H9 (cell line): ENCODE measurements at places on chromosomes 3 and 15. TPM values are rescaled to one million over a fixed set of nuclear protein-coding genes. Genes with fewer than 3 reads are reported as not detected.
A peak's percentile ranks its signal among the peaks of the same experiment; 100 is the strongest.

Gene CGNL1
- total RNA-seq = 32.5 and 34.6 TPM in 2 replicates

Gene SEMA3G
- 1.7 and 2.4 TPM in 2 replicates for total RNA-seq

Gene LRTM1
- not detected in 2 replicates for total RNA-seq

GRCh38 chr3:53081318-53081717 is 35.4 kb upstream of the SFMBT1 start:
- peak; percentile 15 for DNase-seq
- no peaks in the 10 kb centered on the region for H3K27me3 ChIP-seq
- H3K27ac ChIP-seq = no peak overlapping the region
- H3K4me1 ChIP-seq = no peaks in the 10 kb centered on the region

- no peak overlapping the region for H3K4me3 ChIP-seq
- no peaks in the 10 kb centered on the region for H3K27me3 ChIP-seq
- H3K36me3 ChIP-seq = no peaks in the 10 kb centered on the region
- no peak overlapping the region for H3K27ac ChIP-seq
Observed at GRCh38 chr3:191135175-191135574, 63.9 kb upstream of the OSTN start.

DNA sequence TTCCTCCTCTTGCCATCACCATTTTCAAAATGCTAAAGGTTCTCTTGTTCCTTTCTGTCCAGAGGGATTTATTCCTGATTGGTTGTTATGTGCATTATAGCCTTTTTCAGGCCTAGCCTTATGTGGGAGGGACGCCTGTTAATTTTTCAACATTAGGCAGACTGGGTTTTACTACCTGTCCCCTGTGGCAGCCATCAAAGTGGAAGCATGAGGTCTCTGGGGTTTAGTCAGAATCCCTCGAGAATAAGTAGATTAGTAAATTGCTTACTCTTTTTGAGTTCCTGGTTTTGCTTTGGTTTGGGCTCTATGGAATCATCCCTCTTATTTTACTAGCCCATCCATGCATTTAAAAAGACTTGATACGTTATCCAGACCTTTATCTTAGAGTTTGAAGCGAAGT is 32.4 kb downstream of the PAK2 start:
- H3K27ac ChIP-seq = no peak overlapping the region
- peaks cover 4% of the 10 kb centered on the region; the same call in 1 of the 2 replicates for H3K4me1 ChIP-seq
- DNase-seq = no peak
- H3K27me3 ChIP-seq = no peaks in the 10 kb centered on the region
- peaks cover 17% of the 10 kb centered on the region for H3K36me3 ChIP-seq
- H3K4me3 ChIP-seq = no peak overlapping the region

DNA sequence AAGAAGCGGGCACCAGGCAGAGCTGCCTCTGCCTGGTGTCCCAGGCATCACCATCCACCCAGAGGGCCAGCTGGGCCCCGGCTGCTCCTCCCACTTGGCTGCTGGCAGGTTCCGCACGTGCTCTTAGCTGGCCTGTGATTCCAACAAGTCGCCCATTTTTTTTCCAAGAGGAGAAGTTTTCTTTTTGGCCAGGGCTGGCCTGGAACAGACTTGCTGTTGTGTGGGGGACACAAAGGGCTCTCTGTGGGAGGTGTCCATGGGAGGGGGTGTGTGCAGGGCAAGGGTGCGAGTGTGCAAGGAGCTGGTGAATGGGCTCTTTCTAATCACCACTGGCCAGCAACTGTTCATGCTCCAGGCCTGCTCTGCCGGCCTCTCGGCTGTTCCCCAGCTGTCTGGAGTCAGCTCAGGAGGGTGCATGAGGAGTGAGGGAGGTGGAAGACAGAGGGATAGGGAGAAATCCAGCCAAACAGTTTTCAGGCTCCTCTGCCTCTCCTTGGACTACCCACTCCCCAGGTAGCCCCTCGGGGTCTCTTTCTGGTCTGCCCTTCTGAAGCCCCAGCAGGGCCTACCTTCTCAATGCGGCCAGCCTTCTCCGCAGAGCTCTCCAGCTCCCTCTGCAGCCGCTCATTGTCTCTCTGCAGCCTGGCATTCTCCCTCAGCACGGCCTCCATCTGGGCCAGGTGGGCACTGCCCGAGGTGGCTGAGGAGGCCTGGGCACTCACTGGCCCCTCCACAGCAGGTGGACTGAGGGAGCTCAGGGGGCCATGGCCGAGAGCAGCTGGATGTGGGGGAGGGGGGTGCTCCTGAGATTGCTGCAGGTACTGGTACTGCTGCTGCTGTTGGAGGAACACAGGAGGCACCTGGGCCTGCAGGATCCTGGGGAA is 7.1 kb downstream of the AMOTL2 start:
- no peak overlapping the region for H3K27ac ChIP-seq
- H3K4me3 ChIP-seq = no peak overlapping the region
- DNase-seq = peak; percentile 28
- no peaks in the 10 kb centered on the region for H3K27me3 ChIP-seq
- H3K4me1 ChIP-seq = peaks cover 21% of the 10 kb centered on the region; the same call in 1 of the 2 replicates
- H3K36me3 ChIP-seq = peaks cover 80% of the 10 kb centered on the region

DNA sequence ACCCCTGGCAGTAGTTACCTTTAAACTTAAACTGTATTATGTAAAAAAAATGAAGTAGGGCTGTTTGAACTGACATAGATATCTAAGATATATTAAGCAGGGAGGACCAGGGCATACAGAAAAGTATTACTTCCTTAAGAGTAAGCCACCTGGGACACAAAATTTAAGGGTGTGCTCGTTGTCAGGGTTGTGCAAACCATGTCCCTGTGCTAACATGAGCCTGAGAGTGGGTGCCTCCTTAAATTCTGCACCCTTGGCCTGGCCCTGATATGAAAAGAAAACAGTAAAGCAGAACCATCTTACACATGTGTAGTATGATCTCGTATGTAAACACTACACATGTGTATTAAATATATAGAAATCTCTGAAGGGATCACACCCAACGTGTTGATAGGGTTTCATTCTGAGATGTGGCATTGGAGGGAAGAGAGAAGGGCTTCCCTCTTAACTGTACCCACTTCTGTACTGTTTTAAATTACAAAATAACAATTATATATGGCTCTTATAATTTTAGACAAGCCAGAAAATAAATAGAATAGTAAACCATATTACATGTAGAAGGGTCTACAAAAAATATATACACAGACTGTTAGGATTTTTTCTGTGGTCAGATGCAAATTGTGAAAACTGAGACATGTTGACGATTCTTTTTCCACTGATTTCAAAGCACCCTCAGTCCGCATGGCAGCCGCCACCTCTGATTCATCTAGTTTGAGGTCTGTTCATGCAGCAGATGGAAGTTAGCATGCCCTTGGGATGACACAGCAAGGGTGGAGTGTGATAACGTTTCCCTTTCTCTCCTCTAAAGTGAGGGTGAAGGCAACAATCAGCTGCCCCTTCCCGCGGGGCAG is 400.8 kb upstream of the PROK2 start:
- H3K27me3 ChIP-seq = no peaks in the 10 kb centered on the region
- H3K4me3 ChIP-seq = no peak overlapping the region
- no peak overlapping the region for H3K27ac ChIP-seq
- no peaks in the 10 kb centered on the region for H3K36me3 ChIP-seq
- DNase-seq = no peak
- no peaks in the 10 kb centered on the region for H3K4me1 ChIP-seq

DNA sequence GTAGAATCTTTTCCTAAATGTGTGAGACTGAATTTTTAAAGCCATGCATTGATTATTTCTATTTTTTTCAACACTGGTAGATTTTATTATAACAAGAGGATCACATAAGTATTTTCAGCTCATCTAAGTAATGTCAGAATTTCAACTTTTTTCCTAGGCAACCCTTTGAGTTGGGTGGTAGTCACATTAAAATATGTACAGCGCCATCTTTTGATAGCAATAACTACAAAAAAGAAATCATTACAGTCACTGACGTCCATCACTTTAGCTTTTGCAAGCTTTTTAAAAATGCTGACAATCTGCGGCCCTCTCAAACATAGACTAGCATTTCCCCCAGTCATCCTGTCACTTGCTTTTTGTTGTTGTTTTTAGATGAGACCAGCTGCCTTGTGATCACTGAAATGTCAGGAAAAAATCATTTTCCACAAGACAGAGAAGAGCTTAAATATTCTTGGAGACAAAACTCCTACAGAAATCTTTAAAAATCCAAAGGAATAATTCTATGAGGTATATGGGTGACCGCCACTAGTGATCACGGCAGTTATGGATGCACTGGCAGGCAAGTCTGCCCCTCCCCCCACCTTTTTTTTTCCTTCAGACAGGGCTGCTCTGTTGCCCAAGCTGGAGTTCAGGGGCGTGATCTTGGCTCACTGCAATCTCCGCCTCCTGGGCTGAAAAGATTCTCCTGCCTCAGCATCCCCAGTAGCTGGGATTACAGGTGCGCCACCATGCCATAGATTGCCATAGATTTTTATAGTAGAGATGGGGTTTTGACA is 384.0 kb upstream of the KCNMB2 start:
- no peak for DNase-seq
- H3K36me3 ChIP-seq = no peaks in the 10 kb centered on the region
- H3K27me3 ChIP-seq = no peaks in the 10 kb centered on the region
- H3K27ac ChIP-seq = no peak overlapping the region
